ENCODE measurements at places on chromosomes 4 and X.

- peak; percentile 21 for DNase-seq
Observed at GRCh38 chr4:81648576-81649275, 177.0 kb upstream of the RASGEF1B start.

GRCh38 chrX:123873956-123874355, 14.1 kb downstream of the XIAP start:
- DNase-seq, result no peak

- no peak for DNase-seq
Observed at GRCh38 chr4:10115271-10115796, 1.3 kb downstream of the WDR1 start.

DNA sequence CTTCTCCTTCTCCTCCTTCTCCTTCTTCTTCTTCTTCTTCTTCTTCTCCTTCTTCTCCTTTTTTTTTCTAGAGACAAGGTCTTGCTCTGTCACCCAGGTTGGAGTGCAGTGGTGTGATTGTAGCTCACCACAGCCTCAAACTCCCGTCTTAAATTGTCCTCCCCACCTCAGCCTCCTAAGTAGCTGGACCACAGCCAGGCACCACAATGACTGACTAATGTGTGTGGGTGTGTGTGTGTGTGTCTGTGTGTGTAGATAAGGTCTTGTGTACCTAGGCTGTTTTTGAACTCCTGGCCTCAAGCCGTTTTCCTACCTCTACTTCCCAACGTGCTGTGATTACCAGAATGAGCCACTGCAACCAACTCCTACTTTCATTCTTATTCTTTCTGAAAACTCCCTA, 390.9 kb downstream of the ADAM29 start:
- DNase-seq, result no peak

DNA sequence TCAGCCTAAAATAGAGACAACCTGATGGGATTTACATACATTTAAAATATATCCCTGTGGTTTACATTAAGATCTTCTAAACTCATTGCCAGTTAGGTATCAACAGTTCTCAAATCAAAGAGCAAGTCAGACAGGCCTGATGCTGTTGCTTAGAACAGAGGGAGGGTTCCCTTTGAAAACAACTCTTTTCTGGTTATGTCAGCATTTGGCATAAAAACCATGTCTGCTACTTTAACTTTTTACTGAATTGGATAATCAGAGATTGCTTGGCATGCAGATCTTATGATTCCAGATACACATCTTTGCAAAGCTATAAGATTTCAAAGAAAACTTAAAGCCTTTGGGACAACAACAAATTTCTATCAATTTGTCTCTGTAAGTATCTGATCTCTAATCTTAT, 140.8 kb downstream of the CPE start:
- DNase-seq, result no peak

- no peak for DNase-seq
Observed at GRCh38 chrX:147847999-147848398, 63.7 kb upstream of the FMR1 start.

DNA sequence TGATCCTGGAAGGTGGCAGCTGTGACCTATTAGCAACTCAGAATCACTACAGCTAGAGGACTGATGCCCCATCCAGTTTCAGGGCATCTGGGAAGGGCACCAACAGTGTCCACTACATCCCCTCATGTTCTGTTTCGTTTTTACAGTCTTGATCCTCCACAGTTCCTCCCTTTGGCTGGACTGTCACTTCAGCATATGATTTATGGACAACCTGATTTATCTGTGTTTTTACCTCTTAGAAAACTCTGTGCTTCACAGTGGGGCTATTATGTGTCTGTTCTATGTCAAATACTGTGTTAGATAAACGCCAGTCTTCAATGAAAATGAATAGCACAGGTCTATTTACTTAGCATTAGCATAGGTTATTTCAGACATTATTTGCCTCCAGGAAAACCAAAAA, 63.1 kb upstream of the GRPR start:
- no peak for DNase-seq

GRCh38 chr4:11456401-11456800, 27.7 kb upstream of the HS3ST1 start:
- no peak for DNase-seq

- no peak for DNase-seq
Observed at GRCh38 chr4:121614101-121614500, 82.7 kb downstream of the ANXA5 start.

DNA sequence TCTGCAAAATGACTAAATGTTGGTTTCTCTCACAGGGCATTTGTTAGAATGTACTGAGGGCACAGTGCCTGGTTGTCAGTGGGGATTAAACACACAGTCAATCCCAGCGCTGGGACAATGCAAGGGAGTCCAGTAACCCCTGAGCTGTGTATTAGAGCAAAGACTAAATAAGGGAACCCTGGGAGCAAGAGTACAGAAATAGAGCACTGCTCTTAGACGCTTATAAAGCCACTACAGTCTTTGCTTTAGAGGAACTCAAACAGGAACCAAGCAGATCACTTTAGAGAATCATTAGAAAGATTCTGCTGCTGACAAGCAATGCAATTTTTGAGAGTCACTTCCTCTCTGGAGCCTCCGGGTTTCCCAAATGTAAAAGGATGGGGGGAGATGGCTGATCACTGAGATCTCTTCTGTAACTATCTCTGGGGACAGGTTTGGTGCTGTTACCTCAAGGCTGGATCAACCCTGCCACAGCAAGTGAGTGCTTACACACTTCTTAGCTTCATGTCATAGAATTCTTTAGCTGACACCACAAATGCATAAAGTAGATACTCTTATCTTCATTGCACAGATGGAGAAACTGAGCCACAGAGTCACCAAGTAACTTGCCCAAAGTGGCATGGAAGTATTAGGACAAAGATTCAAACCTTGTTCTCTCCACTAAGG, 137.8 kb upstream of the CPEB2 start:
- no peak for DNase-seq

DNA sequence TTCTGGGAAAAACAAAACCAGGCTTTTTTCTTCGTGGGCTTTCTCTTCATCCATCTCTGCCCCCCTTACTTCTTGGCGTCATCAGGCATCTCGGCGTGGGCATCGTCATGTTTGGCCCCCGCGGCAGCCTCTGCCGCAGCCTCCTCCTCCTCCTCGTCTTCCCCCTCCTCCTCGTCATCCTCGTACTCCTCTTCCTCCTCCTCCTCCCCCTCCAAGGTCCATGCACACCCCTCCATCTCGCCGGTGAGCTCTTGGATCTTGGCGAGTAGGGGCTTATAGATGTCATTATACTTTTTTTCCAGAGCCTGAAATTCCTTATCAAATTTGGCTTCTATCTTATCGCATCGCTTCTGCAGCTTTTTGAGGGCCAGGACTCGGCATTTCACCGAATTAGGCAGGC, 488 bp downstream of the NAP1L5 start:
- DNase-seq, result peak; percentile 9

DNA sequence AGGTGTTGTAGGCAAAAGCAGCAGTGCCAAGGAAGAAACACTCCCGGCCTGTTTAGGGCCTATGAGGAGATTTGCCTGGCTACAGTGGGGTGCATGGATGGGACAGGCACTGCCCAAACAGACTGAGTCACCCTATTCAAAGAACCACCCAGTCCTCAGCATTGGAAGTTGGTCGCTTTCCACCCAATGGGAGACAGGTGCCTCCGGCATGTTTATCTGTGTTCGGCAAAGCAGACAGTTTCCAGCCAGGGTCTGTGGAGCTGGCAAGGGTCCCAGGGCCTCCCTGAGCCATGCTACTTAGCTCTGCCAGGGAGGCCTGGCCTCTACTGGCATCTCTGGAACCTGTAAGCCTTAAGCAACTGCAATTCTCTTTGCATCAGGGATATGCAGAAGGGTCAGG, 165.1 kb upstream of the ATP6AP2 start:
- DNase-seq, result no peak

GRCh38 chr4:53228036-53228435, 137.8 kb downstream of the SCFD2 start:
- DNase-seq, result no peak

GRCh38 chrX:54695231-54695630, 102.8 kb downstream of the ITIH6 start:
- DNase-seq, result no peak

- peak; percentile 54 for DNase-seq
Observed at GRCh38 chr4:110196871-110197528, 1.4 kb downstream of the ELOVL6 start.

DNA sequence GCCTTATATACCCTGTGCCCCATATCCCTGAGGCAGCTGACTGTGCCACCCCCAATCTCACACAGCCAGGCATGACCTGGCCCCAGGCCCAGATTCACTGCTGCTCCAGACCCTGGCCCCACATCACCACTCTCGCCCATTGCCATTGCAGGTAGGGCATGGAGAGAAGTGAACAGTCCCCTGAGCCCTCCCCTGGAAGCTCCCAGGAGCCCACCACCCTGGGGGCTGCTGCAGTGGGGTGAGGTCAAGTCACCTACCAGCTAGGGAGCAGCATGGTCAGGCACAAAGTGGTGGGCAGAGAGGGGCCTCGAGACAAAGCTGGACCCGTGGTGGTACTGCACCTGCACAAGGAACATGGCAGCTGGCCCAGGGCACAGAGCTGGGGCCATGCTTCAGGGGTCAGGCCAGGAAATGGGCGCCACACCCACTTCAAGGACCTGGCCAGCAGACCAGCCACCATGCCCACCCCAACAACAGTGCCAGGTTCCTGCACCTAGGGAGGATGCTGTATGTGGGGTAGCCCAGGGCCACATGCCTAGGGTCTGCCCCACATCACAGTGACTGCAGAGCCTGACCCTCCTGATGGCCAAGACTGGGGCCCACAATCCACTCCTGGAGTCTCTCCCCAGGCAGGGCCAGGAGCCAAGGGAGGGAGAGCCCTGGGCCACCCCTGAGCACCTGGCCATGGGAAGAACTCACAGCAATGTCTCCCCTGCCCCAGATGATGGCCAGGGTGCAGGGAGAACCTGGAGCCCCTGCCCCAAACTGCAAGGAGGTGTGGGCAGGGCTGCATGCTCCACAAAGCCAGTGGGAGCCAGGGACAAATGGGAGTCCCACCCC, 58.5 kb downstream of the COX18 start:
- DNase-seq, result no peak

GRCh38 chrX:43357741-43358140, 298.4 kb upstream of the MAOA start:
- DNase-seq, result no peak

- no peak for DNase-seq
Observed at GRCh38 chrX:24767557-24767956, 73.8 kb downstream of the POLA1 start.

- DNase-seq, result no peak
Observed at GRCh38 chr4:13912436-13912925, 285.0 kb upstream of the BOD1L1 start.

GRCh38 chr4:69999420-69999819, 3.7 kb downstream of the STATH start:
- no peak for DNase-seq

DNA sequence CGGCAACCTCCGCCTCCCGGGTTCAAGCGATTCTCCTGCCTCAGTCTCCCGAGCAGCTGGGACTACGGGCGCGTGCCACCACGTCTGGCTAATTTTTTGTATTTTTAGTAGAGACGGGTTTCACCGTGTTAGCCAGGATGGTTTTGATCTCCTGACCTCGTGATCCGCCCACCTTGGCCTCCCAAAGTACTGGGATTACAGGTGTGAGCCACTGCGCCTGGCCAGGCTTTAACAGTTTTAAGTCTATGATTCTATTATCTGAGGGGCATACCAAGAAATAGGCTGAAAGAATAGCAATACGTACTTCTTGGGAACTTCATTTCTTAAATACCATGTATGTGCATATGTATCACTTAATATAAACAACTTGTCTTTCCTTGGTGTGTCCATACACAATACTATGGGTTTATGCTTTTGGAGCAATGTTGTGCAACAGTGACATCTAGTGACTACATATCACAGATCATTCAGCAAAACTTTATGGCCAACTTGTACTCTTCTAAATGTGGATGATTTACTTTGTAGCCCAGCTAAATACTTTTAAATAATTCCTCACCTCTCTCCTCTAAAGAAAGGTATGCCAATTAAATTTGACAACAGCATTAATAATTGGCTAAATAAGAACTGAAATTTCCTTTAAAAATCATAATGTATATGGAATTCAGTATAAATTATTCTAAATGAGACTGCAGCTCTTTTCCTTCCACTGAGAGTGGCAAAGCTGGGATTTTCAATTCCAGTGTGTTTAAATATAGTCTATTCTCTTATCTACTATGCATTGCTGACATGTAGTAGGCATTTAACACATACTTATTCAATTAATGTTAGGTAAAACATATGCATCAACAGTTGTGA, 10.4 kb downstream of the SLC9B1 start:
- DNase-seq, result peak; percentile 51

- DNase-seq, result no peak
Observed at GRCh38 chr4:1337376-1337831, 9.6 kb upstream of the UVSSA start.

GRCh38 chr4:108117418-108118182, 51.1 kb downstream of the LEF1 start:
- DNase-seq, result no peak

DNA sequence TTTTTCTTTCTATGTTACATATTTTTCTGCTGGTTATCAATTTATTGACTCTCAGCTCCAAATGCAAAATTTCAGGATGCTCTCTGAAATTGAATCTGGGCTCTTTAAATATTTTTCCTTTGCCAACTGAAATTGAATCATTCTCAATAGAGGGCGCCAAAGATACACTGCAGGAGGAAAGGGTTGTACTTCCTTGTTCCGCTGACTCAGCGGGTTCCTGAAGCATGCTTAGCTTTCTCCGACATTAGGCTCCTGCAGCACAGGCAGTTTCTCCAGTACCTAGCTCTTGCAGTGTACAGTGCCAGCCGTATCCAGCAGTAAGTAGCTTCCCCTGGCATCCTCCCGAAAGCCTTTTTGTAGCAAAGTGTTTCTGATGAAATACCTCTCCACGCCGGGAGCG, 28.8 kb upstream of the CFAP47 start:
- no peak for DNase-seq

GRCh38 chr4:118950224-118950623, 61.6 kb downstream of the SYNPO2 start:
- DNase-seq, result no peak

DNA sequence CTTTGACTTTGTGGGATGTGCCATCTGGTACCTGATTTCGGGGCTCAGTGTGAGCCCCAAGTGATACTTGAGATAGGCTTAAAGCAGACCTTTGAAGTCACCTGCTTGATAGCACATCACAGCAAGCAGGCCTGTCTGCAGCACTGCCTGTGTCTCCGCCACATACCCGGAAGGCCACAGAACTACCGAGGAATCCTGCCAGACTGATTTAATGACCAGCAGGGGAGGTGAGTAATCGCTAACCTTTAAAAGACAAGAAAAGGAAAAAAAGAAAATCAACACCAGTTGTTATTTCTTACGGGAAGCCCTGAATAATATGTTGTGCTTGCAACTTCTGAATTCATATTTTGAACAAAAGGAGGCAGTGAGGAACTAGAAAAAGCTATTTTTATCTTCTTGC, 6.8 kb downstream of the PTCHD1 start:
- DNase-seq, result no peak

DNA sequence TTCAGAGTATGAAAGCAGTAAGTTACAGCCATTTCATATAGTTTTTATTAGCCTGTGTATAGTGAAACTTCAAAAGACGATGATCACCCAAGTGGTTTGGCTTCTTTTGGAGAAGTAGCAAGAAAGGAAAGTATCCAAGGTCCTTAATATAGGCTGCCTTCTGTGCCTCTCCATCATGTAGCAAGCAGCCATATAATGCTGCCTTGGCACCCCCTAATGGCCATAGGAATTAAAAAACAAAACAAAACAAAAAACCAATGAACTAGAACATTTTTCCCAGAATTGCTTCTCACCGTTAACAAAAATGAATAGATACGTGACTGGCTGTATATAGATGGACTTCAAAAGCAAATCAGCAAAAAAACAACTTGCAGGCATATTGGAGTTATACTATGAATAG, 18.9 kb downstream of the LAMP2 start:
- DNase-seq, result no peak

- no peak for DNase-seq
Observed at GRCh38 chr4:155667568-155668511, 1.2 kb downstream of the GUCY1A1 start.

- no peak for DNase-seq
Observed at GRCh38 chrX:54922547-54922946, 1.9 kb downstream of the TRO start.
